ENCODE measurements at places on chromosomes 16 and 17. TPM values are rescaled to one million over a fixed set of nuclear protein-coding genes. Genes with fewer than 3 reads are reported as not detected.

TIMP2 gene
- 1.1 TPM for total RNA-seq

RAB37 gene
- 6.5 TPM for total RNA-seq

CCDC144A gene
- total RNA-seq: 5.4 TPM

TAC4 gene
- total RNA-seq: not detected

TERB1 gene
- not detected for total RNA-seq

SIAH1 gene
- total RNA-seq: 13.0 TPM

TADA2A gene
- total RNA-seq: 36.5 TPM

VMO1 gene
- total RNA-seq: not detected

WFIKKN1 gene
- total RNA-seq: 0.07 TPM

DHRS7C gene
- total RNA-seq: not detected

WNT9B gene
- not detected for total RNA-seq

COL1A1 gene
- total RNA-seq: 2.3 TPM

KRT40 gene
- not detected for total RNA-seq

NTN1 gene
- 0.31 TPM for total RNA-seq
